ENCODE measurements at places on chromosomes 4 and X.

GRCh38 chr4:188145601-188146000 is 6.4 kb downstream of the TRIML1 start:
- no peak for DNase-seq

DNA sequence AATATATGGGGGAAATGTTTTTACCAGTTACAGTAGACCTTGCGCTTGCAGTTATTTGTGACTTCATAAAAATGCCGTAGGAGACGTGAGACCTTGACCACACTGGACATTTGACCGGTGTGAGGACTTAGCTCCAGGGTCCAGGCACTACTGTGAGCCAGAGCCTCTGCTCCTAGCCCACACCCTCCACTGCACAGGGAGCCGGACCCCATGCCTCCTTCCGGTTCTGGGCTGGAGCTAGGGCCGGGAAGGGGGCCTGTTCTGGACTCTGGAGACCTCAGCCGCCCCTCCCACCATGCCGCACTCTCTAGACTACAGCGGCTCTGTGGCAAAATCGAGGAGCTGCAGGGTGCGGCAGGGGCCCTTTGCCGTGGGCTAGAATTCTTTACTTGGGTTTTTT is 5.3 kb downstream of the PCGF3 start:
- no peak for DNase-seq

DNA sequence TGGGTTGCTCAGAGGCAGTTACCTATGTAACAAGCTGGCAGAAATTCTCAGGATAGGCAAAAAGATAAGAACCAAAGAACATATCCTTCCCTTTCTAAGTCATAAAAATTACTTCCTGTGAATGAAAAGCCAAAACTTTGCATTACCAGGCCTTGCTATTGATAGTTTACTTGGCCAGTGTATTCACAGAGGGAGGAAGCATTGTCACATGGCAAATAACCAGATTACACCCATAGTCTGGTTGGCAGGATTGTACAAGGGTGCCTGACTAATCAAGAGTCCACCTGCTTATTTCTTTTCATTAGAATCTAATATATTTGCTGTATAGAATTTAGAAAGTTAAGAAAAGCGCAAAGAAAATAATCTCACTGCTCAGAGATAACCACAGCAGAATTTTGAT is 14.1 kb downstream of the XIAP start:
- no peak for DNase-seq

GRCh38 chr4:152936446-152937335 is 568 bp downstream of the FHDC1 start:
- DNase-seq = no peak

- DNase-seq = no peak
Measured at GRCh38 chr4:113951263-113951662, 28.2 kb downstream of the ARSJ start.

DNA sequence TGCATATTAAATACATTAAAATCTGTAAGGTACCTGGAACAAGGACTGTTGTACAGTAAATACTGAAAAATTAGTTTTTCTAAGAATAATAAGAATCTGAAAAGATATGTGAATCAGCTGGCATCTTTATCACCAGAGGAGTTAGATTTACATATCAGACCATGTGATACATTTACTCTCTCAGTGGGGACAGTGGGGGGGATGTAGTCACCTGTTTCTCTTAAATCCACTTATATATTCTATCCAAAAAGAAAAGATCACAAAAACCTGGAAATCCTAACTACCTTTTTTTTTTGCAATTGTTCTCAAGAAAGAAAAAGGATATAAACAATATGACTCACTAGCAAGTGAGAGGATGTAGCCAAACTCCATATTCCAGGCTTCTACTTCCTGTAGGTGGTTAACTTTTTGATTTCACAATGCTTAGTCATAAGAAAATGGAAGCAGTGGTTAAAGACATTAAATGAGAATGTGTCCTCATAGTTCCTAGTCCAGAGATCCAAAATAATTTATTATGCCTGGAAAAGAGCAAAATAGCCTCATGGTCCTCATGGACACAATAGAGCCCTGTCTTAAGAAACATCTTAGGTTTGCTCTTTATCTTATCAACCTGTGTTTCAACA is 22.5 kb upstream of the MYOZ2 start:
- no peak for DNase-seq

DNA sequence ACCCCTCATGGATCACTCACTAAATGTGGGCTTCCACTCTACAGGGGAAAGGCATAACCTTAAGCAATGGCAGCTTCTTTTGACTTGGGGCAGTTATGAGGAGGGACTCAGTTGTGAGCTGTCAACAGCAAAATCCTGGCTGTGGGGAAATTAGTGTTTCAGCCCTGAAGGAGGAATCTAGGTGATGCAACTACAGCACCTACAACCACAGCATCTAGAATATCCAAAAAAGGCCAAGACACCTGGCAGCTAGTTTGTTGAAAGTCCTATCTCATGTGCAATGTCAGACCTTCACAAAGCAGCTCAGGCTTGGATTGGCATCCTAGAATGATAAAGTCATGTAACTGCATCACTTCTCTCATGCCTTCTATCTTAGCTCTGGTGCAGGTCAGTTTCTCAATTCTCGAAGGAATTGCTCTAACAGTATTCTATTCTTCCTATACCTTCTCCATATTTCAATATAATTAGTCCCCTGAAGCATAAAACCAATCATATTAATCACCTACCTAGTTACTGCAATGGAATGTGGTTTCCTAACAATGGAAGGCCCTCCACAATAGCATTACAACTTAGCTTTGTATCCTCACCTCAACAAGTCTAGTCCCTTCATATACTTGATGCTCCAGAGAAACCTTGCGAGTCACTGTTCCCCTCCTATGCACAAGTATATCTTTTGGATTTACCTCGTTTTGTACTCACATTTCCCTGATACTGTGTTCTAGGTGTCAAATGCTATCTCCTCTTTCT is 5.5 kb upstream of the ANTXR2 start:
- DNase-seq = no peak

DNA sequence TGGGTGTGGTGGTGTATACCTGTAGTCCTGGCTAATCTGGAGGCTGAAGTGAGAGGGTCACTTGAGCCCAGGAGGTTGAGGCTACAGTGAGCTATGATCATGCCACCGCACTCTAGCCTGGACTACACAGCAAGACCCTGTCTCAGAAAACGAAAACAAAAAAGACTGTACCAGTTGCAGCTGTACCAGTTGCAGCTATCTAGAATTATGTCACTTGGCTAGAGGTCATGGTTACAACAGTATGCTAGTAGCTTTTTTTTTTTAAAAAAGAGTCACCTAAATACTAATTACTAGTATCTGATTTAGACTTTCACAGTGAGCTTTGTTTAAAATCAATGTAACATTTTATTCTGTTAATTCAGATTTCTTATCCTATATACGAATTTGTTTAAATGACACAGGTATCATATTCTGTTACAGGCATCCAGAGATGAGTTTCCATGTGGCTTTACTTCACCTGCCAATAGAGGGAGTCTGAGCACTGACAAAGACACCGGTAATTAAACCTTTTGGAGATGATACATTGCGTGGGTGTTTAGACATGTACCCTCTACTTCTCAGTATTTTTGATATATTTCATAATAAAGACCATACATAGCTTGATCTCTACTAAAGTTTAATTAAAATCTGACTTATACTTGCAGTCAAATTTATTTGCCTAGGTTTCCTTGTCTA is 100.2 kb upstream of the IL13RA1 start:
- DNase-seq = no peak

DNA sequence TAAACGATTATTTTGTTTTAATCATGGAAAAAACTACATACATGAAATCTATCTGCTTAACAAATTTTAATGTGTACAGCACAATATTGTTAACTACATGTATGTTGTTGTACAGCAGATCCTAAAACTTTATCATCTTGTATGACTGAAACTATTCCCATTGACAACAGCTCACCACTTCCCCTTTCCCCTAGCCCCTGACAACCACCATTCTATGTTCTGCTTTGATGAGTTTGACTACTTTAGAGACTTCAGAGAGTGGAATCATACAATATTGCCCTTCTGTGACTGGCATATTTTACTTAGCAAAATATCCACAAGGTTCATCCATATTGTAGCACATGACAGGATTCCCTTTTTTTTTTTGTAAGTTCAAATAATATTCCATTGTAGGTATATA is 185.9 kb downstream of the CFAP299 start:
- DNase-seq = no peak

GRCh38 chrX:16832301-16832700 is 37.9 kb downstream of the RBBP7 start:
- no peak for DNase-seq

DNA sequence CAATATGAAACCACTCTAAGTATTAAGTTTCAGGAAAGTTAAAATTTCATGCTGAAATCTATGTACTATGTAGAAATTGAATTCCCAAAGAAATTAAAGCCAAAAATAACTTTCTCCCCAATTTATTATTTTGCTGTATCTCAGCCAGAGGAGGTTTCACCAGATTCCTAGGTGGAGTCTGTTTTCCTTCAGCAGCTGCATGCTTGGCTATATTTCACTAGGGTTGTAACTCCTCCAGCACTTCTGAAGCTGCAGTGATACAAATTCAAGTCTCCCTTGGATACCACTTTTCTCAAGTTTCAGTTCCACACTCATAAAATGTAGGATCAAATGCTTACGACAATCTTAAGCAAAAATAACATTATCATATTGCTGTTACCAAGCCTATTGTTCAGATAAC is 41.2 kb upstream of the ZC4H2 start:
- no peak for DNase-seq

DNA sequence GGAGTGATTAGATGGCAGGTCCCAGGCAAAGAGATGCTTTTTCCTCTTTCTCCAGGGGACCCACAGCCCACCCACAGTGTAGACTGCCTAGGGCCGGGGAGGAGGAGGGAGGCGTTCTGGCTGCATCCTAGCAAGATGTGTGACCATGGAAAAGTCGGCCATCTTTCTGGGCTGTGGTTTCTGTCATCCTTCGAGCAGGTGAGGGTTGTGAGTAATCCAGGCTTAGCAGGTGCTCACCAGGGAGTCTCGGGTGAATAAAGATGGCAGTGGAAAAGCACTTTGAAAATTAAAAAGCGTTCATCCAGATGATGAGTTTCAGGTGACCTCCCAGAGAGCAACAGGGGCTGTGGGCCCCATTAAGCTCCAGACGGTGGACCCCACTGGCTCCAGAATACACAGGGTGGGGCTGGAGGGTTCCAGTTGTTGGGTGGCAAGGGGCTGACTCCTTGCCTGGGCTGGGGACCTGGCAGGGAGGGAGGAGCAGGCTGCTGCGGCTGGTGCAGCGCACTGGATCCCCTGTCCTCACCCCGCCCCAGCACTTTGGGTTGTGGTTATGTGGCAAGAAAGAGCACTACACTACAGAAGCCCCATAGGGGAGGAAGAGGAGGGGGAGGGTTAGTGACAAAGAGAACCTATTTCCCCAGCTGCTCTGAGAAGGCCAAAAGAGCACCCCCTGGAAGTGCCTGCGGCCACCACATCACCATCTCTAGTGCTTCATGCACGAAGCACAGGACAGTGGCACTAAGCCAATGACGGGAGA is 23.7 kb downstream of the ELF4 start:
- DNase-seq = no peak

- no peak for DNase-seq
Measured at GRCh38 chr4:102696758-102697157, 64.0 kb downstream of the MANBA start.

- DNase-seq = no peak
Measured at GRCh38 chr4:67550857-67551256, 5.6 kb upstream of the CENPC start.

DNA sequence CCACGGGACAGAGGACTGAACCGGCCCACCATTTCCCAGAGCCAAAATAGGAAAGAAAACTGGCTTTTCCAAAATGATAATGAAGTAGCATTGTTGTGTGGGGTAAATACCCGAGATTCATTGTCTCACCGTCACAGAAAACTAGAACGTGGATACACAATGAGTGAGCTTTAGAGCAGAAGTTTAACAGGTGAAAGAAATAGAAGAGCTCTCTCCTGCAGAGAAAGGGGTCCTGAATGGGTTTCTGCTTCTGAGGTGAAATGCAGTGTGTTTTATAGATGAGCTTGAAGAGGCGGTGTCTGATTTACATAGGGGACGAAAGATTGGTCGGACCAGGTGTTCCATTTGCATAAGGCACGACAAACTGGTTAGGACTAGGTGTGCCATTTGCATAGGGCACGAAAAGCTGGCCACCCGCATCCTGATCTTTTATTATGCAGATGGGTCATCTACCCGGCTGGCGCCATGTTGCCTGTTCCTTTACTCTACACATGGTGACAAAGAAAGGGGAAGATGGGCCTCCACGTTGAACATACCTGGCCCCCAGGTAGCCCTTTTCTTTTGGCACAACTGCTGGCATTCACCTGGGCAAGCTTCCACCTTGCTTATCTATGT is 118.1 kb downstream of the ATXN3L start:
- no peak for DNase-seq

- DNase-seq = no peak
Measured at GRCh38 chrX:39857780-39858179, 240.0 kb downstream of the BCOR start.

DNA sequence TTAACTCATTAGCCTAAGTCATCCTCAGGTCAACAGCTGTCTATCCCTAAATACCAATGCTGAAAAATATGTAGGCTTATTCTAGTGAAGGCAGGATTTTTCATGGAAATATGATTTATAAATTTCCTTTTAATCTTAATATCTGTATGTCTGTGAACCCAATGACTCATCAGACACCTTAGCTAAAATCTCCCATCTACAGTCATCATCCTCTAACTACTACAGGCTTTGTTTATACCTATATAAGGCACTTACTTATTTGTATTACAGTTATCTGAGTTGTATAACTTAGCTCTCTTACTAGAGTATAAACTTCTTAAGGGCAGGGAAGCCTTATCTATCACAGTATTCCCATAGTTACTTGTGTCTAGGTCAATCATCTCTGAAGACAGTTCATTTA is 24.2 kb downstream of the AMMECR1 start:
- DNase-seq = no peak

- DNase-seq = no peak
Measured at GRCh38 chrX:150700107-150700506, 6.9 kb downstream of the MTMR1 start.

GRCh38 chr4:184320631-184321030 is 103.0 kb upstream of the ENPP6 start:
- DNase-seq = no peak

DNA sequence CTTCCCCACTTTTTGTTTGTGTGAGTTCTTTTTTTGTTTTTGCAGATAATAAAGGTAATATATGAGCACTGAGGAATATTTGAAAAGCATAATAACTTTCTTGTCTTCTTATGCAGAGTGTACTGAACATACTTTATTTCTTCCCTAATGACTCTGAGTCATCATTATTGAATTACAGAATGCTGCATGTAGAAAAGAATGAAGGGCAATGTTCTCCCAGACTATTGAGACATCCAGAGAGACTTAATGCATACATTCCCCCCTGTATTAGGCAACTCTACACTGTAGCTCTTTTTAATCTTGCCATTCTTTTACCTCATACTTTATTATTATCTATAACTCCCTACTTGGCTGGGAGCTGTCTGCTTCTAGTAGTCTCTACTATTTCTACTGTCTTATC is 240.5 kb upstream of the ANKRD50 start:
- DNase-seq = no peak

- no peak for DNase-seq
Measured at GRCh38 chrX:140157143-140157542, 191.8 kb upstream of the CXorf66 start.
